Colonic mucosa (tissue), 4 donors: ENCODE measurements at places on chromosomes 4 and X. TPM values are rescaled to one million over a fixed set of nuclear protein-coding genes. Genes with fewer than 3 reads are reported as not detected.

- no peak overlapping the region for H3K4me3 ChIP-seq
- H3K27me3 ChIP-seq, result no peaks in the 10 kb centered on the region
- no peak for DNase-seq
- peak overlapping the region; percentile 83 for H3K27ac ChIP-seq
- peaks cover 18% of the 10 kb centered on the region for H3K4me1 ChIP-seq
- H3K36me3 ChIP-seq, result no peaks in the 10 kb centered on the region
Observed at GRCh38 chr4:89294573-89295269, 12.9 kb downstream of the GPRIN3 start.

DNA sequence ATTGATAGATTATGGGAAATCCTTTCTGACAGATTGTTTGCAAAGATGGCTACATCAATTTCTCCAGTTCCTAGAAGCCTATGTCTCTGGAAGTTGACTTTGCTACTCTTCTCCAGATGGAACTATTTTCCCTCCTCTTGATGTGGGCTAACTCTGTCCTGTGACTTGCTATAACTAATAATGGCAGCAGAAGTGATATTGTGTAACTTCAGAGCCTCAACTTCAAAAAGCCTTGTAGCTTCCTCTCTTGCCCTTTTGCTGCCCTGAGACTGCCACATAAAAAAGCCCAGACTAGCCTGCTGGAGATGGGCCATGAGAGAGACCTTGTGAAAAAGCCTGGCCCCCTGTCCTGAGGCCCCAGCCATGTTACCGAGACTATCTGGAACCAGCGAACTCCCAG, 210.7 kb upstream of the SLC7A11 start:
- H3K27ac ChIP-seq, result no peak overlapping the region
- H3K4me1 ChIP-seq, result no peaks in the 10 kb centered on the region
- no peaks in the 10 kb centered on the region for H3K27me3 ChIP-seq
- H3K36me3 ChIP-seq, result no peaks in the 10 kb centered on the region

- H3K4me1 ChIP-seq, result peaks cover 5% of the 10 kb centered on the region
- H3K4me3 ChIP-seq, result no peak overlapping the region
- DNase-seq, result no peak
- no peak overlapping the region for H3K27ac ChIP-seq
Observed at GRCh38 chr4:1352567-1352900, 5.5 kb downstream of the UVSSA start.

GRCh38 chr4:158786955-158787354, 18.1 kb downstream of the FNIP2 start:
- H3K36me3 ChIP-seq, result no peaks in the 10 kb centered on the region
- DNase-seq, result no peak
- peak overlapping the region; percentile 34 for H3K27ac ChIP-seq
- H3K4me1 ChIP-seq, result peaks cover 19% of the 10 kb centered on the region

DNA sequence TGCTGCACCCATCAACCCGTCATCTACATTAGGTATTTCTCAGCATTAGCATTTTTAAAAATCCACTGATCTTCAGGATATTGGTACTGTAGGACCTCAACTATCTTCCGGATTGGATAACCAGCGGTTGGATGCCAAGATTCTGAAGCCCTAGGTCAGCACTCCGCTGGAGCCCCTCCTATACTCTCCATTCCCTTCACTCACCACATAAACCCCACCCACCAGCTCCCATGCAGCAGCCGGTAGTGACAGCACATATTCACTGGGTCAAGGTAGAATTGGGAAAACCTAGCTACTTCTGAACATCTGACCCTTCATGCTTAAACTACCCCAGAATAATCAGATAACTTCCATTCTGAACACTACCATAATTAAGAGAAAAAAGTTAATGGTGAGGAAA, 134.9 kb downstream of the CORIN start:
- H3K4me1 ChIP-seq, result no peaks in the 10 kb centered on the region
- DNase-seq, result no peak
- no peak overlapping the region for H3K27ac ChIP-seq
- no peaks in the 10 kb centered on the region for H3K36me3 ChIP-seq
- H3K27me3 ChIP-seq, result no peaks in the 10 kb centered on the region
- H3K4me3 ChIP-seq, result no peak overlapping the region

- no peak overlapping the region for H3K4me3 ChIP-seq
- H3K27me3 ChIP-seq, result no peaks in the 10 kb centered on the region
- DNase-seq, result no peak
- H3K27ac ChIP-seq, result no peak overlapping the region
- no peaks in the 10 kb centered on the region for H3K36me3 ChIP-seq
- H3K4me1 ChIP-seq, result no peaks in the 10 kb centered on the region
Observed at GRCh38 chr4:156923525-156923924, 48.1 kb downstream of the PDGFC start.

GRCh38 chr4:24210332-24210902, 320.6 kb upstream of the PPARGC1A start:
- no peaks in the 10 kb centered on the region for H3K4me1 ChIP-seq
- H3K4me3 ChIP-seq, result no peak overlapping the region
- H3K36me3 ChIP-seq, result no peaks in the 10 kb centered on the region
- H3K27me3 ChIP-seq, result no peaks in the 10 kb centered on the region

- H3K27ac ChIP-seq, result no peak overlapping the region
- DNase-seq, result no peak
- no peaks in the 10 kb centered on the region for H3K27me3 ChIP-seq
- no peaks in the 10 kb centered on the region for H3K4me1 ChIP-seq
Observed at GRCh38 chr4:106941841-106942240, 94.3 kb downstream of the DKK2 start.

GRCh38 chr4:65383589-65384305, 286.5 kb downstream of the EPHA5 start:
- no peaks in the 10 kb centered on the region for H3K27me3 ChIP-seq
- H3K4me1 ChIP-seq, result no peaks in the 10 kb centered on the region
- DNase-seq, result no peak
- H3K4me3 ChIP-seq, result no peak overlapping the region

Gene MND1
- 4.8 TPM for total RNA-seq

Gene MAGEA11
- not detected for total RNA-seq

Gene RNF175
- total RNA-seq, result 0.37 TPM
